ENCODE measurements at places on chromosomes 16 and 17.

DNA sequence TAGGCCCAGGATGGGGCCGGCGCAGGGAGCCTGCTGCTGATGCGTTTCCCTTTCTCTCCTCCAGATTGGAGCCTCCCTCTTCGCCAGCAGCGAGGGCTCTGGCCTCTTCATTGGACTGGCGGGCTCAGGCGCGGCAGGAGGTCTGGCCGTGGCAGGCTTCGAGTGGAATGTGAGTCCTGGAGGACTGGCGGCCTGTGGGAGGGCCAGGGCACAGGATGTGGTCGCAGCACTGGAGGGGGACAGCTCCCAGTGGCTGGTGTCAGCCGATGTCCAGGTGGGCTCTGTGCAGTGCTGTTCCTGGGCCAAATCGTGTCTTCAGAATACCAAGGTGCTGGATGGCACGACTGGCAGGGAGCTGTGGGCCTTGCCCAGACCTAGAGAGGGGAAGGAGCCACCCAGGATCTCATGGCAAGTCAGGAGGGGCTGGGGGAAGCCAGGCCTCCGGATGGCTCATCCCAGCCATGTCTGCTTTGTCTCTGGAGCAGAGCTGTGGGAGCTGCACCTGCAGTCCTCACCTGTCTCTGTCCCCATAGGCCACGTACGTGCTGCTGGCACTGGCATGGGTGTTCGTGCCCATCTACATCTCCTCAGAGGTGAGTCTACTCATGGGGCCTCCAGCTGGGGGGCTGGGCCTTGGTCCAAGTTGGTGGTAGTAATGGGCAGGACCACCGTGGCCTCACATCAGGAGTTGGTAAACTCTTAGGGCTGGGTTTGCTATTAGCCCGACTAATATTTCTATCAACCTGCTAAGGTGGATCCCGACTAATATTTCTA, 7.3 kb downstream of the SLC5A10 start:
- DNase-seq: no peak

DNA sequence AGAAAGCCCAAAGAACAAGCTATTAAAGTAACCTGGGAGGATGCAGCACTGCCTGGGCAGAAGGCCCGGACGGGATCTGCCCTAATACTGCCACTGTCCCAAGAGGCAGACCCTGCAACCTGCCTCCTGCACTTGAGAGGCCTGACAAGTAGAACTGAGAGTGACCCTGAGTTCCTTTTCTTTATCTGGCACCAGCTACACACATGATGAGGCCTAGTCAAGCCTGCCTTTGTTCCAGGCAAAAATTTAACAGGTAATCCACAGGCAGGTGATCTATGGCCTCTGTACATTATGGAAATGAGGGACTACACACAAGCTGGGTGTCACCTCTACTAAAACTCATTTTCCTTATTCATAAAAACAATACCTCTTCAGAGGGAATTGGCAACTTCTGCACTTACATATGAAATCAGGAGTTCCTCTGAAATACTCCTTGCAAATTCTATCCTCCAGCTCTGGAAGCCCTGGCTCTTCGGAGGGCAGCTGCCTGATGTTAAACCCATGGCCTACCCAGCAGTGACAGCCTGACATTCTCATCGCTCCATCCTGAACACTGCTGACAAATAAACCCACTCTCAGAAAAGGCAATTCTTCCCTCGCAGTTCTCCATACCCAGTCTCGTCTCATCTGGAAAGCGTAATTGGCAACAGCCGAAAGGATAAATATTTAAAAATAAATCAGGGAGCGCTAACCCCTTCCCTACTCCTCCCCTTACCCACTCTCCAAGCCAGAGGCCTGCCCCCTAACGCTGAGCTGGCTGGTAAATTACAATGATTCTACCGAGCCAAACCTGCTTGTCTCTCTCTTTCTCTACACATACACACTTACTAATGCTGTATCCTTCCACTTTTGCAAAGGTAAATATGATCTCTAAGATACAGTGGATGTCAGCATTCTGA, 2.5 kb upstream of the ZFHX3 start:
- DNase-seq: no peak

GRCh38 chr17:79997011-79997660, 38.5 kb downstream of the TBC1D16 start:
- DNase-seq: no peak

DNA sequence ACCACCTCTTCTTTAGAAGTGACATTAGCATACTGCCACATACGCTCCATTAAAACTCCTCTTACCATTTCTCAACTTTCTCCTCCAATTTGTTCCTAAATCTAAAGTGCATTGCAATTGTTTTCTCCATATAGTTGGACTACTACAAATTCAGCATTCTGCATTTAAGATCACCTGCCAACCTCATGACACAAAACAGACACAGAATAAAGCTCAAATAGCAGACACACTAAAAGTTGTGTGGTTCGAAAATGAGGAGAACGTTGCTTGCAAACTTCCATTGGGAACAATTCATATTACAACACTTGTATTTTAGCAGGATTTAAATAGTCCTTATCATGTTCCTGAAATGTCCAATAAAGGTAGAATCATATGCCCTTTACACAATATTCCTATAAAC, 14.5 kb downstream of the ARHGAP17 start:
- no peak for DNase-seq

GRCh38 chr16:50705436-50706110, 12.2 kb downstream of the NOD2 start:
- no peak for DNase-seq

DNA sequence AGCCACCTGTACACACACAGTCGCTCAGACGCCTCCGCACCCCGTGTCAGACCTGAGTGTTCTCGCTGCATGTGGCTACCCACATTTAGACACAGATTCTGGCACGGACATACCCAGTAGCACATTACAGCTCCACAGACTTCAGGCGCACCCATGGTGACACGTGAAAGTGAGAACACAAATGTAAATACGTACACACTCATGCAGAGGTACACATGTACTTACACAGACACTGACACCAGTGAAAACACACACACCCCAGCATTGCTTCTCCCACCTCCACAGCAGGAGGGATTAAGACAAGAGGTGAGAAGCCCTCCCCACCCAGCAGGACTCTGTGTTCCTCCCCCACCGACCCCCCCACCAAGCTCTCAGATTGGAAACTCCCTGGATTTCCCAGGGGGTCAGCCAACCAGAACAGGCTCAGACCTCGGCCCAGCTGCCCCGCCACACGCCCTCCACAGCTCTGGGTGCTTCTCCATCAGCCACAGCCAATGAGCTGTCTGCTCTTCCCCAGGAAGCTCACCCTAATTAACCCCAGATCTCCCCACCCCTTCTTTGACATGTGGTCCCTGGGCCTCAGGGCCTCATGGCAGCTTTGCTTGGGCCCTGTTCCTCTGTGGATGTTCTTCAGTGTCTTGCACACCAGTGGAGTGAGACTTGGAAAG, 5.3 kb upstream of the FOXN1 start:
- no peak for DNase-seq

DNA sequence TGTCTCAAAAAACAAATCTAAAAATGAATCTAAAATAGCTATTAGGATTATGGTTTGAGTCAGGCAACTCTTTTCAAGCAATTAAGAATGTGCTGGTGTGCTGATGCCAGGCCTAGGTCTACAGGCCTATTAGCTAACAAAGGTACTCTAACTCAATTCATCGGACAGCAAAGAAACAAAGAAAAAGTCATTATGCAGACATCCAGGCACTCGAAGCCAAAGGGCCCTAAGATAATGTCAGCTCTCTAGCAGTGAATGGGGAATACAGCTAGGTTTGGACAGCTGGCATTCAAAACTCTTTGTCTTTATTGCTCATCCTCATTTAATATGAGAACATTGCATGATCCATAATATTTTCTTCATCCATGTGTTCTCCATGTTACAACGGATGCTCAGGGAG, 108.5 kb downstream of the TMEM114 start:
- no peak for DNase-seq

DNA sequence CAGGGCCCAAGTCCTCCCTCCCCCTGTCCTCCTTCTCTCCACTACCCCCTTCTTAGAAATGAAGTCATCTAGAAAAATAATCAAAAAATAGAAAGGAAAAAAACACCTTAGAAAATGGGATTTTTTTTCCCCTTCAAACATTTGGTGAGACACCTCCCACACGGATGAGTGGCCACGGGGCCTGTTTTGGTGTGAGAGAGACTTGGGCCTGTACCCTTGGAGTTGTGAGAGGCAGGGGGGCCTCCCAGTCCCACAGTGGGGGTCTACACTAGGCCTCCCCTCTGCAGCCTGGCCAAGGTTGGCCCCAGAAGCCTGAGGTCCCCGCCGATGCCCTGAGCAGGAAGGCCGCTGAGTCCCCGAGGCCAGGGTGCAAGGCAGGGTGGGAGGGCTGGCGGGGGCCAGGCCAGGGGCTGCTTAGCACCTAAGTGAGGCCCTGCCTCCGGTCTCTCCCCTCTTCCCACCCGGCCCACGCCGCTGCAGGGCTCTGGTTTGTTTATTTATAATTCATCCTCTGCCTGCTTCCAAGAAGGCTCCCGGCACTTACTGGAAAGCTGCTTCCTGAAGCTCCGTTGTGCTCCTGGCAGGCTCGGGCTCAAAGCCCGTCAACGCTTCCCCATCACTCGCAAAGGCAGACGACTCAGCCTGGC, 26.4 kb downstream of the NPTX1 start:
- DNase-seq: no peak

GRCh38 chr17:77862890-77863813, 95.4 kb upstream of the TNRC6C start:
- no peak for DNase-seq

GRCh38 chr17:559551-560431, 154.8 kb downstream of the VPS53 start:
- no peak for DNase-seq

DNA sequence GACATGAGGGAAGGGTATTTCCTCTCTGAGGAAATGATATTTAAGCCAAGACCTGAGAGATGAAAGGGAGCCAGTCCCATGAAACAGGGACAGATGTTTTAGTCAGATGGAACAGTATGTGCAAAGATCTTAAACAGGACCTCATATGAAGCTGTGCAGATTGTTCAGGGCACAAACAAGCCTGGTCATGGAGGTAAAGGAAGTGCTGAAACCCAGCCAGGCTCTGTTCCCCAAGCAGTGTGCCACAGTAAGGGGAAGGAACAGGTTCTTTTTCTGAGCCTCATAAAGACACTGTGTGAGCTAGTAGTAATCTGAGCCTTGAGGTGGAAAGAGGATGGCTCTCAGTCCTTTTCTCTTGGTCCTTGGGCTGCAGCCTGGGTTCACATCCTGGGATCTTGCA, 159.9 kb downstream of the ANKFN1 start:
- DNase-seq: no peak

- DNase-seq: no peak
Observed at GRCh38 chr17:46262271-46262670, 32.7 kb upstream of the LRRC37A start.
